Anterior cingulate cortex (tissue), 58 donors: ENCODE measurements at places on chromosomes 12 and 14.

GRCh38 chr14:51844081-51844881, 16.1 kb upstream of the GNG2 start:
- DNase-seq, result no peak

- DNase-seq, result no peak
These were observed 103.0 kb downstream of the C12orf42 start for GRCh38 chr12:103392722-103393121.

GRCh38 chr14:73743431-73743931, 29.3 kb upstream of the PNMA1 start:
- DNase-seq, result no peak

- DNase-seq, result no peak
These were observed 66.5 kb downstream of the DAD1 start for GRCh38 chr14:22522466-22522957.

DNA sequence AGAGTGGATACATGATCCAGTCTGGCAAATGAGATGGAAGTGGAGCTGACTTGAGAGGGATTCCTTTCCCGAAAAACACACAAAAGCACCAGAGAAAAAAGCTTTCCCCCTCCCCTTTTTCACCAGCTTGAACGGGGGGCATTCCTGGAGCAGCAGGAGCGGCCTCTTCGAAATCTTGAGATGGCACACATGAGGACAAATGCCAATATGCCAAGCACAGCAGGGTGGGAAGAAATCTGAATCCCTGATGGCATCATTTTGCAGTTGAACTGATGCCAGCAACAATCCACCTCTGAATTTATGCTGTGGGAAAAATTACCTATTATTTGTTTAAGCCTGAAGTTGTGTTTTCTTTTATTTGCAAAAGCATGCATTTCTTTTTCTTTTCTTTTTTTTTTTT, 29.7 kb upstream of the BICD1 start:
- no peak for DNase-seq

- DNase-seq, result no peak
These were observed 78.8 kb downstream of the PAPOLA start for GRCh38 chr14:96581026-96581425.

DNA sequence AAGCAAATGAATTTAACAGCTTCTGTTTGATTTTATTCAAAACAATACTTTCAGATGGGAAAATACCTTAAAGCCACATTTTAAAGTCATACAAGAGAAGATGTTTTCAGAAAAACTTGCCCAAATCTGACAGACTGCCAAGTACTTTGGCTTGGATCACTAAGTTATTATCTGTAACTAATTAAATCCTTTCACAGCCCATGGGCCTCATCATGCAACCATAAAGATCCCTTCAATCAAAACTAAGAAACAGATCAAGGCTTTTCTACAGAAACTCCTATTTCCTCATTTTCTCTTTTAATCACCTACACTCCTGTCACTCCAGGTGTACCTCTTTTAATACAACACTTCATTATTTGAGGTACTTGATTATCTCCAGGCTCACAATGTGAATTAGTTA, 28.1 kb downstream of the BLTP3B start:
- no peak for DNase-seq

GRCh38 chr12:120790114-120790513, 64.5 kb downstream of the ACADS start:
- no peak for DNase-seq

- no peak for DNase-seq
These were observed 23.8 kb downstream of the CYP46A1 start for GRCh38 chr14:99707921-99708320.

GRCh38 chr14:44640416-44640815, 133.3 kb upstream of the FSCB start:
- DNase-seq, result no peak

DNA sequence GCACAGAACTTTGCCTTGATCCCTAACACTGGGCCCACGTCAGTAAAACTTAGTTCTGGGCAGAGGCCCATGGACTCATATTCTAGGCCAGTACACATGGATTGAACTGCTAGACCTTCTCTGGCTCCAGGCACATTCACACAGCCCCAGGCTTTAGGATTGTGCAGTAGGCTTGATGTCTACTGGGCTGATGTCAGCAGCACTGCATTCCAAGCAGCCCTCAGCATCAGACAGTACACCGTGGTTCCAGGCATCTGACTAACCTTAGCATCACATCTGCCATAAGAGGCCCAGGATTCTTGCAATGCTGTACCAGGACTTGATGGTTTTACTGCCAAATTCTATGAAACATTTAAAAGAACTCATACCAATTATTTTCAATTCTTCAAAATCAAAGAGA, 301.9 kb downstream of the CCER1 start:
- DNase-seq, result no peak

- DNase-seq, result no peak
These were observed 7.7 kb downstream of the BRF1 start for GRCh38 chr14:105292826-105293711.
